ENCODE measurements at places on chromosomes 2 and 18. TPM values are rescaled to one million over a fixed set of nuclear protein-coding genes. Genes with fewer than 3 reads are reported as not detected.

Gene PARD3B
- 7.9 TPM for polyA plus RNA-seq

DNA sequence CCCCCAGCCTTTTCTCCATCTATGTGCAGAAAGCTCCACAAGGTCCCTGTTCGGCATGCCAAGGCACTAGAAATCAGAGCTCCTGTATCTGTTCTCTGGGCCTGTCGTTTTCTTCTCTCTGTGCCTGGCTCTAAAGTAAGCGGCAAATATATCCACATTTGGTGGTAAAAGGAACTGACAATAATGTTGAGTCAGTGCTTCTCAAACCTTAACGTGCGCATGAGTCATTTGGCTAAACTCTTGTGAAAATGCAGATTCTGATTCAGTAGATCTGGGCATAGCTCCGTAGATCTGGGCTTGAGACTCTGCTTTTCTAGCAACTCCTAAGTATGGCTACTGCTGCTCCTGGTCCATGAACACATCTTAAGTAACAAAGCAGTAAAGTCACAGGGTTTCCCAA, 16.5 kb upstream of the ACSL3 start:
- no peak for DNase-seq

- DNase-seq, result no peak
These were observed 1.2 kb upstream of the CYP20A1 start for GRCh38 chr2:203237346-203238238.

Gene INPP5D
- polyA plus RNA-seq, result 8.0 TPM

Gene TRABD2A
- polyA plus RNA-seq, result 0.69 TPM

Gene TCF7L1
- polyA plus RNA-seq, result 35.4 TPM

- no peak for DNase-seq
These were observed 2.0 kb upstream of the CAPN14 start for GRCh38 chr2:31219131-31219969.

Gene SEH1L
- 29.0 TPM for polyA plus RNA-seq

DNA sequence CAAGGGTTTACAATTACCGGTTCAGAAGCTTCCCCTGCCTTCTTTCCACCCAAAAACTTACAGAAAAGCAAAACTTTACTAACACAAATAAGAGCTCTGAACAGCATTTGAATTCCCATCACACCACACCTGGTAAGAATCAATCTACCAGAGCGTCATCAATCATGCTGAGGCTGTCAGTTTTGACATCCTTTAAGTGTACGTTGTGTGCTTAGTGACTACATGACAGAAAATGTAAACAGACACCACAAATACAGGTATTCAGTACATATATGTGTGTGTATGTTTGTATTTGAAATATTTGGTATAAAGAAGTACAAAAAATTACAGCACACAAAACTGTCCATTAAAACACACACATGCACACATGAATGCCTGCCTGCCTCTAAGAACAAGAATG, 523.5 kb downstream of the TMEM182 start:
- DNase-seq, result no peak
